ENCODE measurements at places on chromosomes 6 and 20. TPM values are rescaled to one million over a fixed set of nuclear protein-coding genes. Genes with fewer than 3 reads are reported as not detected.

Gene RNF217
- polyA plus RNA-seq = 51.8 TPM

Gene SNAP91
- polyA plus RNA-seq = 1.8 TPM

Gene DNAAF9
- 14.6 TPM for polyA plus RNA-seq

Gene MEP1A
- polyA plus RNA-seq = not detected

Gene KIAA1755
- polyA plus RNA-seq = 8.1 TPM

Gene WDR27
- polyA plus RNA-seq = 42.5 TPM

Gene CTCFL
- 0.22 TPM for polyA plus RNA-seq

Gene RFX6
- polyA plus RNA-seq = not detected

Gene CENPW
- 8.7 TPM for polyA plus RNA-seq

Gene LY6G6D
- 0.47 TPM for polyA plus RNA-seq

Gene SPEF1
- polyA plus RNA-seq = 0.11 TPM

Gene CCM2L
- polyA plus RNA-seq = 5.4 TPM

Gene PNLDC1
- 0.23 TPM for polyA plus RNA-seq

Gene SLC26A8
- polyA plus RNA-seq = 0.22 TPM

Gene BTNL2
- 0.18 TPM for polyA plus RNA-seq

Gene SLA2
- 0.32 TPM for polyA plus RNA-seq

Gene ZSWIM3
- polyA plus RNA-seq = 3.4 TPM

Gene CLDN20
- polyA plus RNA-seq = 0.76 TPM

Gene TBC1D20
- 28.8 TPM for polyA plus RNA-seq

Gene GHRH
- polyA plus RNA-seq = not detected

Gene CDKN1A
- 110 TPM for polyA plus RNA-seq

Gene UST
- polyA plus RNA-seq = 5.8 TPM

Gene KCNK5
- 1.5 TPM for polyA plus RNA-seq

Gene KIAA0408
- 16.1 TPM for polyA plus RNA-seq

Gene HLA-DQB1
- 1.6 TPM for polyA plus RNA-seq

Gene PAK5
- polyA plus RNA-seq = 0.14 TPM

Gene KIF25
- 0.73 TPM for polyA plus RNA-seq

Gene RRAGD
- polyA plus RNA-seq = 109 TPM

Gene PSMF1
- 98.1 TPM for polyA plus RNA-seq

Gene MOCS1
- polyA plus RNA-seq = 9.2 TPM

Gene TTPAL
- 4.1 TPM for polyA plus RNA-seq

Gene ASF1A
- polyA plus RNA-seq = 16.4 TPM

Gene BFSP1
- 2.1 TPM for polyA plus RNA-seq

Gene CDH4
- 1.2 TPM for polyA plus RNA-seq

Gene TRDN
- 263 TPM for polyA plus RNA-seq

Gene MRPS18B
- 56.3 TPM for polyA plus RNA-seq

Gene AARS2
- 8.4 TPM for polyA plus RNA-seq

Gene OXT
- polyA plus RNA-seq = 0.47 TPM

Gene INSM1
- polyA plus RNA-seq = 0.14 TPM

Gene GPX5
- not detected for polyA plus RNA-seq

Gene ARMH2
- polyA plus RNA-seq = not detected

Gene CNBD2
- 0.51 TPM for polyA plus RNA-seq

Gene MDFI
- polyA plus RNA-seq = 41.3 TPM

Gene CD24
- polyA plus RNA-seq = 10.1 TPM

Gene SLC25A27
- 22.4 TPM for polyA plus RNA-seq

Gene PRR18
- 1.1 TPM for polyA plus RNA-seq

Gene TBXT
- not detected for polyA plus RNA-seq

Gene MYCT1
- polyA plus RNA-seq = 18.0 TPM

Gene DEFB124
- 1.3 TPM for polyA plus RNA-seq

Gene FAM184A
- 13.0 TPM for polyA plus RNA-seq

Gene SRMS
- polyA plus RNA-seq = not detected

Gene OPRL1
- polyA plus RNA-seq = 1.1 TPM

Gene AFDN
- polyA plus RNA-seq = 45.7 TPM

Gene NOX3
- not detected for polyA plus RNA-seq

Gene IYD
- polyA plus RNA-seq = 0.05 TPM
